ENCODE measurements at places on chromosomes 5 and 9.

- peaks cover 8% of the 10 kb centered on the region for H3K36me3 ChIP-seq
- peak; percentile 42 for DNase-seq
- H3K27ac ChIP-seq: no peak overlapping the region
- no peaks in the 10 kb centered on the region for H3K4me1 ChIP-seq
Measured at GRCh38 chr9:131496844-131497405, 5.8 kb upstream of the POMT1 start.

DNA sequence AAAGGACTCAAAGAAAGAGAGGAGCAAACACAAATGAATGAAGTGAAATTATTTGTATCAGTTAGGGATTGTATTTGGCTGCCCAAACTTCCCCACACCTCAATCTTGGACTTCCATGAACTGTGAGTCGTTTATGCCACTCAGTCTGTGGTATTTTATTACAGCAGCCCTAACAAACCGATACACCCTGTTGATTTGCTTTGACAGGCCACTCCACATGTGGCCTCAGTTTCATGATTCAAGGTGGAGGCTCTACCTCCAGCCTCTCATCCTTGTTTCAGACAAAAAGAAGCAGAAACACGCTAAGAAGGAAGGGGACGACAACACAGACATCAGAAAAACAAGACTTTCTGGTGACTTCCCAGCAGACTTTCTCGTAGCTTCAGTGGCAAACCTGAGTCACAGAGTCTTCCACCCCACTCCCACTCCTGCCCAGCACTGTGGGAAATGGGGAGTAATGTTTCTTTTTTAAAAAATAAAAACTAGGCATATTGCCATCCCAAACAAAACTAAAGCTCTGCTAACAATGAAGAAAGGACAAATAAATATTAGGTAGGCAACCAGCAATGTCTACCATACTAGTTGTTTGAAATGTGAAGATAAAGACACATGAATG lies 52.2 kb upstream of the ABCA1 start:
- no peak overlapping the region for H3K4me3 ChIP-seq
- H3K4me1 ChIP-seq: no peaks in the 10 kb centered on the region
- H3K27ac ChIP-seq: no peak overlapping the region
- H3K36me3 ChIP-seq: no peaks in the 10 kb centered on the region
- no peak for DNase-seq

- no peaks in the 10 kb centered on the region for H3K4me1 ChIP-seq
- DNase-seq: no peak
- H3K27me3 ChIP-seq: no peaks in the 10 kb centered on the region
Measured at GRCh38 chr5:176726746-176727527, 79.7 kb downstream of the TSPAN17 start.

GRCh38 chr5:107719034-107719606 lies 48.4 kb upstream of the EFNA5 start:
- no peaks in the 10 kb centered on the region for H3K4me1 ChIP-seq
- no peak for DNase-seq
- no peaks in the 10 kb centered on the region for H3K27me3 ChIP-seq
- no peaks in the 10 kb centered on the region for H3K36me3 ChIP-seq
- no peak overlapping the region for H3K27ac ChIP-seq
- H3K4me3 ChIP-seq: no peak overlapping the region

GRCh38 chr9:68775003-68775730 lies 70.1 kb downstream of the PIP5K1B start:
- no peak for DNase-seq
- no peak overlapping the region for H3K27ac ChIP-seq
- H3K27me3 ChIP-seq: no peaks in the 10 kb centered on the region
- H3K4me3 ChIP-seq: no peak overlapping the region
- H3K4me1 ChIP-seq: peaks cover 4% of the 10 kb centered on the region

- H3K27me3 ChIP-seq: no peaks in the 10 kb centered on the region
- DNase-seq: no peak
- H3K4me3 ChIP-seq: no peak overlapping the region
Measured at GRCh38 chr5:96763026-96763425, 44.7 kb downstream of the ERAP1 start.

DNA sequence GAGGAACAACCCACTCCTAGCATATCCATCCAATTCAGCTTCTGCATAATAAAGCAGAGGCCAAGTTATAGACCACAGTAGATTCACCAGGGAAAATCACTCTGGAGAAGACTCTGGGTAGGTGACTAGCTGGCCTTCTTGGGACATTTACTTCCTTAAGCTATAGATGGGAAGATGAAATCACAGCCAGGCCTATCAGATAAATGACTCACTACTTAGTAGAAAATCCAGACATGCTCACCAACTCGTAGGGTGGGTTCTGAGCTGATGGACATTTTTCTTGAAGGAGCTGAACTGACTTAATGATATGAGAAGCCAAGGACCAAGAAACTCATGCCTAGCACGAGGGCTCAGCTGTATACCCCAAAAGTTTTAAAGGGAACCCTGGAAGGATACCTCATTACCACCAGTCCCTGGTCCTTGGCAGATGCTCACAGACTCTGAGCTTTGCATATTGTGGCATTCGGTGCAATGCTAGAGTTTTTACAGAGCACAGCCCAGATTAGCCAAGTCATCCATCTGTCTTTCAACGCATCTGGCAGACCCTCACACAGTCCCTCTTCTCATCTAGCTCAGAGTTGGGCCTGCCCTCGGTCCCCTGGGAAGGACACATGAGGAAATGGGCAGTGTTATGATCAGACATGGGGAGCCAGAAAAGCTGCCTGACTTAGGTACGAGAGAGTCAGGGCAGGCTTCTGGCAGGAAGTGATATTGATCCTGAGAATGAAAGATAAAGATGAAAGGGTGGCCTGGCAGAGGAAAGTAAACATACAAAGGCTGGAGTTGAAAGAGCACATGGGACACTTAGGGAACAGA lies 15.0 kb downstream of the ACSL6 start:
- no peaks in the 10 kb centered on the region for H3K36me3 ChIP-seq
- no peak for DNase-seq
- no peak overlapping the region for H3K4me3 ChIP-seq
- H3K27ac ChIP-seq: no peak overlapping the region
- no peaks in the 10 kb centered on the region for H3K4me1 ChIP-seq

- DNase-seq: no peak
- no peaks in the 10 kb centered on the region for H3K27me3 ChIP-seq
- H3K4me1 ChIP-seq: no peaks in the 10 kb centered on the region
- no peaks in the 10 kb centered on the region for H3K36me3 ChIP-seq
Measured at GRCh38 chr5:143350751-143351602, 52.5 kb downstream of the NR3C1 start.

DNA sequence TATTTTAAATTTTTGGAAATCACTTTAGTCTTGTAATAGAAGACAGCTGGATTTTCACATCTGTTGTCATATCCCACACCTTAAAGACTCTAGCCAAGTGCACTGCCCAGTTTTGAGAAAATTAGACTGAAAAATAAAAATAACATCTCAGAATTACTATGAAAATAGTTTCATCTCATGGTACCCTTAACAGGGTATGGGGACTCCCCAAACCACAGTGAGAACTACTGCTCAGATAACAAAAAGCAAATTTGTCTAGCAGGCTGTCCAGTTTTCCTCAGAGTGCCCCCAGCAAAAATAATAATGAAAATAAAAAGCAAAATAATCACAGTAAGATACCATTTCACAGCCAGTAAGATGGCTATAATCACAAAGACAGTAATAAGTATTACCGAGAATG lies 6.5 kb downstream of the UBQLN1 start:
- no peaks in the 10 kb centered on the region for H3K36me3 ChIP-seq
- no peaks in the 10 kb centered on the region for H3K27me3 ChIP-seq
- H3K27ac ChIP-seq: no peak overlapping the region
- H3K4me3 ChIP-seq: no peak overlapping the region
- DNase-seq: no peak

DNA sequence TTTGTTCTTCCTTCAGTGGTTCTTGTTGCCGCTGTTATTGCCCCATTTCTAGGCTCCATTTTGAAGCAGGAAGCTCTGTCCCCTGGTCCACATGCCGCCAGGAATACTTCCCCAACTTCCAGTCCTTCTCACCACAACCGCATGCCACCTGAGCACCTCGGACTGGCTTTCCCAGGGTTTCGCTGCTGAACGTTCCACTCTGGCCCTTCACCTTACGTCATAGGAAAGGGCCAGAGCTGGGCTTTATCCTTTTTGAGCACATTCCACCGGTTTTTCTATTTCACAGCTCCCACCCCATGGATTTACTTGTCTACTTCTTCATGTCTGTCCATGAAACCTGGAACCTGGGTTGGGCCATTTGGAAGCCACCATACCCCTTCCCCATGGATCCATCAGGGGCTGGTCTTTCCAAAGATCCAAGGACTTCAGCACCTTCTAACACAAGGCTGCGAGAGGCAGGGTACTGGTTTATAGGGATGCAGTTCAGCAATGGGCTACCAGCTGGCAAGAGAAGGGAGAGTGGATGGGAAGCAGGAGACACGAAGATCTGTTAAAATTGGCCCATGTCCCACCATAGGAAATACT lies 557.4 kb downstream of the BNC2 start:
- no peak for DNase-seq
- no peak overlapping the region for H3K27ac ChIP-seq
- no peaks in the 10 kb centered on the region for H3K27me3 ChIP-seq
- no peak overlapping the region for H3K4me3 ChIP-seq
- H3K4me1 ChIP-seq: no peaks in the 10 kb centered on the region
- H3K36me3 ChIP-seq: no peaks in the 10 kb centered on the region

- no peak overlapping the region for H3K4me3 ChIP-seq
- no peaks in the 10 kb centered on the region for H3K27me3 ChIP-seq
- no peak overlapping the region for H3K27ac ChIP-seq
- no peaks in the 10 kb centered on the region for H3K4me1 ChIP-seq
- no peak for DNase-seq
Measured at GRCh38 chr9:126935630-126936029, 21.0 kb downstream of the RALGPS1 start.

GRCh38 chr5:136805466-136805865 lies 440.1 kb upstream of the TRPC7 start:
- no peaks in the 10 kb centered on the region for H3K27me3 ChIP-seq
- no peaks in the 10 kb centered on the region for H3K4me1 ChIP-seq
- DNase-seq: no peak
- no peak overlapping the region for H3K4me3 ChIP-seq

GRCh38 chr9:112434487-112434886 lies 52.1 kb upstream of the KIAA1958 start:
- no peaks in the 10 kb centered on the region for H3K36me3 ChIP-seq
- H3K27ac ChIP-seq: no peak overlapping the region
- no peak for DNase-seq
- no peaks in the 10 kb centered on the region for H3K27me3 ChIP-seq
- no peak overlapping the region for H3K4me3 ChIP-seq
- H3K4me1 ChIP-seq: no peaks in the 10 kb centered on the region

DNA sequence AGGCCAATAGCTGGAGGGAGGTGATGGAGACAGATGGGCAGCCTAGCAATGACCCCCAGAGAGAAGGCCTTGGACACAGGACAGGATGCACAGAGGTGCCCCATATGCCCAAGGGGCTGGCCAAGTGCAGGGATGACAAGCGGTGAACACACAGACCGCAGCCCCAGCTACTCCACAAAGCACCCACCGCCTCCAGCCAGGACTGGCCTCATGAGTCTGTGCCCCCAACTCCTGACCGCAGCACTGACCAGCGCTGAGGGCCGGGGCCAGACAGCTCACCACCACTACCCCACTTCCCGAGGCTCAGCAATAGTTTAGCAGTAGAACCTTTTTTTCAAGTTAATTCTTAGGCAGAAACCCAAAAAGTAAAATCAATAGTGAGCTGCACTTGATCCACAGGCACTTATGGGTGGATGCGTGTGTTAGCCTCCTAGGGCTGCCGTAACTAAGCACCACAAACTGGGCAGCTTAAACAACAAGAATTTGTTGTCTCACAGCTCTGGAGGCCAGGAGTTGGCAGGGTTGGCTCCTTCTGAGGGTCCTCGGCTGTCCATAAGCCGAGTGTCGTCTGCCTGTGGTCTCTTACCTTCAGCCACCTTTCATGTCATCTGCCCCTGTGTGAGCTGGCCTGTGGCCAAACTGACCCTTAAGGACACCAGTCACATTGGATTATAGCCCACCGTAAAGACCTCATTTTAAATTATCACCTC lies 14.1 kb downstream of the ROR2 start:
- H3K27ac ChIP-seq: no peak overlapping the region
- no peaks in the 10 kb centered on the region for H3K4me1 ChIP-seq
- no peaks in the 10 kb centered on the region for H3K36me3 ChIP-seq
- no peak overlapping the region for H3K4me3 ChIP-seq
- DNase-seq: no peak

DNA sequence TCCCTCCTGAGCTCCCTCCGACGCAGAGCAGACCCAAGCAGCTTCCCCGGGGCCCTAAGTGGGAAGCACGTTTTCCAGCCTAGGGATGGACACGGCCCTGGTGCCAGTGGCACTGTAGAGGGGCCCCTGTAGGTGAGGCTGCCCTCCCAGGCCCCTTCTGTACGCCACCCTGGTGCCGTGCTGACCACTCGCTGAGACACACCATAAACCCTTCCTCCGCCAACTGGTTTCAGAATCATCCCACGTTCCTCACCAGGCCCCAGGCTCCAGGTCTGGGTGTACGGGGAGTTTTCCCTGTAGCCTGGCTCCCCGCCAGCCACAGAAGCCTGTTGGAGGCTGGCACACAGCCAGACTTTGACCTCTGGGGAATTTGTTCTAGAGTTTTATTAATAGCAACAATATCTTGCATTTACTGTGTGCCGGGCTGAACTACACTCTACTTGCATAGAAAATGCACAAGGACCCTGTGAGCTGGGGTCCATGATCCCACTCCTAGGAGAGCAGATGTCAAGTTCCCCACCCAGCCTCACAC lies 18.2 kb upstream of the WDR38 start:
- H3K4me3 ChIP-seq: no peak overlapping the region
- no peaks in the 10 kb centered on the region for H3K36me3 ChIP-seq
- no peak overlapping the region for H3K27ac ChIP-seq
- H3K4me1 ChIP-seq: no peaks in the 10 kb centered on the region

- H3K36me3 ChIP-seq: no peaks in the 10 kb centered on the region
- no peak overlapping the region for H3K27ac ChIP-seq
- no peak for DNase-seq
- no peaks in the 10 kb centered on the region for H3K4me1 ChIP-seq
Measured at GRCh38 chr9:109107402-109108240, 12.1 kb downstream of the TMEM245 start.

- DNase-seq: peak; percentile 59
- peak overlapping the region; percentile 68 for H3K4me3 ChIP-seq
- no peaks in the 10 kb centered on the region for H3K4me1 ChIP-seq
- H3K27ac ChIP-seq: peak overlapping the region; percentile 99
Measured at GRCh38 chr9:4984171-4984620, 876 bp upstream of the JAK2 start.

GRCh38 chr9:86281593-86282076 lies 703 bp downstream of the ISCA1 start:
- H3K36me3 ChIP-seq: no peaks in the 10 kb centered on the region
- no peaks in the 10 kb centered on the region for H3K27me3 ChIP-seq
- peak overlapping the region; percentile 97 for H3K27ac ChIP-seq

- H3K4me3 ChIP-seq: no peak overlapping the region
- no peak for DNase-seq
- no peaks in the 10 kb centered on the region for H3K27me3 ChIP-seq
- H3K36me3 ChIP-seq: no peaks in the 10 kb centered on the region
Measured at GRCh38 chr9:134245179-134245578, 80.8 kb upstream of the RNU6ATAC start.

GRCh38 chr5:85049020-85049419 lies 664.3 kb upstream of the EDIL3 start:
- no peak overlapping the region for H3K27ac ChIP-seq
- no peaks in the 10 kb centered on the region for H3K36me3 ChIP-seq
- DNase-seq: no peak
- H3K27me3 ChIP-seq: no peaks in the 10 kb centered on the region
- H3K4me3 ChIP-seq: no peak overlapping the region
